ENCODE measurements at places on chromosomes 7 and 10.
A peak's percentile ranks its signal among the peaks of the same experiment; 100 is the strongest.

GRCh38 chr10:26725837-26726727 is 28.6 kb downstream of the PDSS1 start:
- DNase-seq: peak; percentile 11

- DNase-seq: no peak
These were observed 6.4 kb downstream of the ADCK2 start for GRCh38 chr7:140679186-140679585.

DNA sequence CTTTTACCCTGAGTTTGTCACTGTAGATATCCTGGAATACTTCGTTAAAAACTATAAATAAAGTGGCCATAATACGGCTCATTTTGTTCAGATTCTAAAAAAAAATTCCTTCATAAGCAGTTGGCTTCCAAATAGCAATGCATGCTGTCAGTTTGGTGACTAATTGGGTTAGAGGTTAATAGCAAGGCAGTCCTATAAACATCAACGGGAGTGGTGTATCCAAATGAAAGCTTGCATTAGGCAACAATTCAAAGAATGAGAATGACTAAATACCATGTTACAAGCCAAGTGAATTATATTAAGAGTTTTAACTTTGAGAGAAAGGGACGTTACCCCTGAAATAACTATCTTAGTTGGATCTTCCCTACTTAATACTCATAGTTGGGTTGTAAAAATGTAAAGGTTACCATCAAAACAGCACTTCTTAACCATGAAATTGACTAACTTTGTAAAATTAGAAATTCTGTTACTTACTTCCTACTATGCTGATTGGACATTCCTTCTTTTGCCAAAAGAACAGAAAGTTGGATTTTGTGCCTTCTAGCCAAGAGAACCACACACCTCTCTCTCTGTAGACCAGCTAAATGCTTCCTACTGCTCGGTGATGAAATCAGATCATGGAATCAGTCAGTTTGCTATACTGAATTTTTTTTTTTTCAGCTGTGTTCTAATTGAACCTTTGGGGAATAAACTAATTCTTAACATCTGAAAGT is 98.0 kb downstream of the KAT6B start:
- DNase-seq: no peak

DNA sequence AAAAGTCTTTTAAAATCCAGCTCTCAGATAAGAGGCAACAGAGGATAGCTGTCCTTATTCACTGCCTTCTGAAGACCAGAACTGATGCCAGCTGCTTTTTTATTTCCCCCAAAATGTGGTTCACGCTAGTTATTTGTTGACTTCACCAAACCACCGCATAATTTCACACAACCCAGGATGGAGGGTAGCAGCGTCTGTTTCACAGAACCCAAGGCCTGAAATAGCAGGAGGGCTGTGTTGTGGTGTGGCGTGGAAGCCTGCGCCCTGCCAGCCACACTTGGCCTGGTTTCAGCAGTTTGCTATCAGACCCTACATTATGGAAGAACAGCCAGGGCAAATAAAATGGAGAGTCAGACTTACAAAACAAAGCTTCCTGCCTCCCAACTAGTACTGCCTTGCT is 155.4 kb downstream of the DYNC1I1 start:
- DNase-seq: no peak

DNA sequence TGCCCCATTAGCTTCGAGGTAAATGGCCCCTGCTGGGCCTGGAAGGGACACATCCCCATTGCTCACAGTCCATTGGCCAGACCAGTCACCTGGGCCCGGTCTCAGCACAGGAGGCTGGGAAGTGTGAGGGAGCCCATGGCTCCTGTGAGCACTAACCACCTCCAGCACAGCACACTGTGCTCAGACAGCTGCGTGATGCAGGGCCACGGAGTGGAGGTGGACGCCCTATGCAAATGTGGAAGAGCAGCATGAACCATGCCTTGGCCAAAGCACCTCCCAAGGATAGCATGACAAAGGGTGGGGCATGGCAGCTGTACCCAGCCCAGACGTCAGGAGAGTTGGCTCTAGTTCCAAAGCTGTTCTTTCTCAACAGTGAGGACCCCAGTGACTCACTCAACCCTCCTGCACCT is 120.1 kb upstream of the ZMIZ1 start:
- no peak for DNase-seq

Data from NT2/D1 (cell line).